ENCODE measurements at places on chromosomes 7 and 10.

- DNase-seq, result no peak
Measured at GRCh38 chr7:16758631-16759611, 5.4 kb downstream of the TSPAN13 start.

DNA sequence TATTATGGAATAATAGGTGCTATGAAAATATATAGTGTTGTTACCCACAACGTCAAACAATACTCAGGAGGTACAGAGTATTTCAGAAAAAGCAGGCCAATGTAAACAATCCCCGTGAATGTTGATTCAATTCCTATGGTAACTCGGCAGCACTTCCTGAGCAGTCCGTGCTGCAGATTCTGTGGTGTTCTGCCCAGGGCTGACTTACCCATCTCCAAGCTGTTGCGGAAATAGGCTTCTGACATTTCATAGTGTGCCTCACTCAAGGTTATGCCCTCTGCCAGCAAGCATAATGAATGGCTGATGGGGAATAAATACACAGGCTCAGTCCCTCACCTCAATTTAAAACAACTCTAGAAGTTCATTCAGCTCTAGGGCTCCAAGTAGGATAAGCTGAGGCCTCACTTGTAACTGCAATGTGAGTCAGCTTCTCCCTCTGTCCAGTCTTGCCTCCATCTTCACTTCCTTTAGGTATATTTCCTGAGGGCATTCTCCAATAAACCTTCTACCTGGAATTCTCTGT is 177.6 kb downstream of the GNAI1 start:
- DNase-seq, result peak; percentile 42

DNA sequence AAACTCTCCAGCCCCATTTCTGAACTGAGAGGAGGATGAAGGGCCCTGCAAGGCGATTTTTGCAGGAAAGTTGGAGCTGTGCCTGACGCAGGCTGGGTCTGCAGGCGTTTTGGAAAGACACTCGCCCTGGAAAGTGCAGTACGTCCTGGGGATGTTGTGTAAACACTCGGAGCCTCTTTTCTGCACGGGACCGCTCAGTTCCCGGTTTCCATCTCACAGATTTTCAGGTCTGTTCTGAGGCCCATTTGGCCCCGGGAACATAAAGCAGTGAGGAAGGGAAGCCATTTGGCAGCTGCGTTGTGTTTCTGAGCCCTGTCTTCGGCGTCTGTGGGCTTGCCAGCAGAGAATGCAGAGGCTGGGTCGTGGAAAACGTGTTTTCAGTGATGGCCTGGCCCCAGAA is 655.0 kb upstream of the MGMT start:
- no peak for DNase-seq

GRCh38 chr7:111960984-111961383 is 245.2 kb downstream of the DOCK4 start:
- DNase-seq, result no peak

DNA sequence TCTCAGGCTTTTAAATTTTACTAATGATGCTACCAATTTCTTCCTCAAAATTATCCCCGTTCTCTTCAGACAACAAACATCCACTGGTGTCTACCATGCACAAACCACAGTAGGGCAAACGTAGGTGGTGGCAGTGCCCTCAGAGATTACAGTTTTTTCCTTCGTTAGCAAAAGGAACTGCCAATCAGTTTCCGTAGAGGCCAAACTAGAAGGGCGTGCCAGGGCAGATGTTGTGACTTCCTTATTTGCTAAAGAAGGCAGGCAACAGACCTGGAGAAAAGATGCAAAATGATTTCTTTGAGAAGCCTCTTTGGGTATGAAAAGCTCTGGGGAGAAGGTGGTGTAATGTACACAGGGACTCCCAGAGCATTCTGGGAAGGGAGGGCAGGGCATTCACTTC is 7.6 kb upstream of the FAM180A start:
- DNase-seq, result no peak

DNA sequence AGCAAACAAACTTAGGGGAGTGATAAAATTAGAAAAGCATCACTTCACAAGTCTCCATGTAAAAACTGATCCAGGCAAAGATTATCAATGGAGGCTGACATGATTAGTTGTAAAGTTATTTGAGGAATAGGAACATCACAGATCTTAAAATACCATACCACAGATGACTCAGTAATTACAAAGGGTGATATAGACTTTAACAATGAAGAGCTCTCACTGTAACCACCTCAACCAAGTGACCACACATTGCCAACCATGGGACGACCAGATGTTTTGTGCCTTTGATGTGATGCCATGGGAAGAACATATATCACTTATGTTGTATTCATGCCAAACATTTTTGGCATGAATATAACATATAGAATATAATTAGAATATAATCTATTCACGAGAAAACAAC is 11.7 kb downstream of the AASS start:
- DNase-seq, result no peak

- DNase-seq, result no peak
Measured at GRCh38 chr7:15178065-15178464, 275.5 kb upstream of the DGKB start.

GRCh38 chr7:3117488-3118231 is 74.0 kb upstream of the CARD11 start:
- no peak for DNase-seq

- no peak for DNase-seq
Measured at GRCh38 chr7:96530786-96531185, 178.9 kb downstream of the SEM1 start.

- no peak for DNase-seq
Measured at GRCh38 chr7:73905360-73905759, 44.4 kb downstream of the TMEM270 start.

DNA sequence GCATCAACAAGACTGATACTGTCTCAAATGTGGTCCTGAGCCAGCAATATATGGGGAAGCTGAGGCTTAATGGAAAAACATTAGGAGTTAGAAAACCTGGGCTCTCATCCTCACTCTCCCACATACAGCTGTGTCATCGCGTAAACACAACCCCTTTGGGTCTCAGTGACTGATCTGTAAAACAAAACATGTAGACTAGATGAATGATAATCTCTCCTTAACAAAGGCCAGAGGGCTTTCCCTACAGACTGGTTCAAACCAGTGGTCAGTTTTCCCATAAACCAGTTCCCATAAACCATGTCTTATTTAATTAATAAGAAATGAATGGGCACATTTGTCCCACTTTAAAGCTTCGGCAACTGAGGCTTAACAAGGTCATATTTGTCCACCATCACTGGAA is 48.1 kb downstream of the OSBPL3 start:
- DNase-seq, result no peak

DNA sequence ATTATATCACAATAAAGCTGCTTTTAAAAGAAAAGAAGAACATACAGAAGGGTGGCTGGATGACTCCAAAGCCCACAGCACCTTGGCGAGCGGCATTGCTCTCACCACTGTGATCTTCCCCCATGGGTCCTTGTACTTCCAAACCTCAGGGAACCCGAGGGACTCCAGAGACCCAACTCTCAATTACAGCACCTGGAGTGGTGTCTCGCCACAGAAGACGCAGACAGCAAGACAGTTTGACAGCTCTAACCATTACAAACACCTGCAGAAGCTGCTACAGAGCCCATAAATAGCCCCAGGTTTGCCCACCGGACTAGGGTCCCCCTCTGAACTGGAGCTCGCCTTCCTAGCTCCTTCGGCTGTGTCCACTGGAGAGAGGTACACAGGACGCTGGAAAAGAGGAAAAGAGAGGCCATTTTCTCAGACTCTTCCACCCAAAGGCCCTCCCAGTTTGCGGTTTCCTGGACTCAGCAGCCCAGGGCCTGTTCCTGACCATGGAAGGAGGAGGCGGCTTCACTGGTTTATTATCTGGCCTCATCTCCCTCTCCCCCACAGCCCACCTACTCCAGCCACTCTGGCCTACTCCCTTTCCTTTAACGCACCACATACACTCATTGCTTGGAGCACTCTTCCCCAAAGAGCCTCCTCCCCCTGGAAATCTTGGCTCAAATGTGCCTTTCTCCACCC is 1.9 kb downstream of the PIK3AP1 start:
- DNase-seq, result no peak

DNA sequence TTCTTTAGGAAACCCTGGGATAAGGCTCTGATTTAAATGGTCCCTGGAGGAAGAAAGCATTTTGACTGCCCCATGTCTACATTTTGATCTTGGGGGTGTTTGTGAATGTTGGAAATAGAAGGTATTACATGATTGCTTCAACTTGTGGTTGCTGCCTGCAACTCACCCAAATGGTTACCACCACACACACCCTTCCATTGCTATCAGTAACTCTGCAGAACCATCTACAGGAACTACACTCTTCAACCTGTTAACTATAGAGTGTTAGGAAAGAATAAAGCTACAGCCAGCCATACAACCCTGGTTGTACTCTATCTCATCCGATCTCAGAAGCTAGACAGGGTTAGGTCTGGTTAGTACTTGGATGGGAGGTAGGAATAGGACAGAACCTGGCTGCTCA is 71.2 kb downstream of the APBB1IP start:
- no peak for DNase-seq

DNA sequence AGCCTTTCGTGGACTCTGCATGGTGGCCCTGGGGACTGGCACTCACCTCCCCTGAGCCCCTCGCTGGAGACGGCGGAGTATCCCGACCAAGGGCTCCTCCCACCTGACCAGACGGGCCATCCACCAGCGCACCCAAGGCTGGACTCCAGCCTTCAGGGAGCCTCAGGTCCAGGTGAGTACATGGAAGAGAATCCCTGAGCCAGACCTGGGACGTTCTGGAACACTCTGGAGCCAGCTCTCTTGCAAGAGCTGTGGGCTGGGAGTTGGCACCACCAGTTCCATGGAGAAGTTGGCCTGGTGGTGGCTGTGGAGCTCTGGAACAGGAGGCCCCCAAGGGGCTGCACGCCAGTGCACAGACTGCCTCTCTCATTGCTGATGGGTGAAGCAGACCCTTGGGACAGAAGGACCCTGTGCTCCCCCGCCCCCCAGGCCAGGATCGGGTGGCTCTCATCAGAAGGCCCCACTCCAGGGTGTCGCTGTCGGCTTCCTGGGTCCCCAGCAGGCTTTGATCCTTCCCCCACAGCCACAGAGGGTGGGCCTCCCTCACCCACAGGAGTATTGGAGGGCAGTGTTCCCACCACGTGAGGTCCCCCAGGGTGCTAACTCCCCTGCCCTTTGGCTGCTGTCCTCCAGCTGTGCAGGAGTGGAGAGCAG is 189.9 kb downstream of the EBF3 start:
- DNase-seq, result no peak

DNA sequence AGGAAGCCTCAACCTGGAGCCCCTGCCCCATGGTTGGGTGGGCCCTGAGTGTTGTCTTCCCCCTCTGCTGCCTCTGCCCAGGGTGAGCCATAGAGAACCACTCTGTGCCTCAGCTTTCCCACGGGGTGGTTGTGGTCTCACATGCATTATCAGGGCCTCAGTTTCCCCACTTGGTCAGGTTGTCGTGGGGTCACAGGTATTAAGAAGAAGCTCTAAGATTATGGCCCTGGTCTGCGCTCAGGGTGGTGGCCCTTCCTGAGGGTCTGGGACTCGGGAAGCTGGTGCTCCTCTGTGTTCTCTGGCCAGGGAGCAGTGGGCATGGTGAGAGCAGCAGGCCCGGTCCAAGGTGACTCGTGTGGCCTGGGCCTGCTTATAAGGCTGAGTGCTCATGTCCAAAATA is 17.8 kb downstream of the LRRC27 start:
- no peak for DNase-seq

DNA sequence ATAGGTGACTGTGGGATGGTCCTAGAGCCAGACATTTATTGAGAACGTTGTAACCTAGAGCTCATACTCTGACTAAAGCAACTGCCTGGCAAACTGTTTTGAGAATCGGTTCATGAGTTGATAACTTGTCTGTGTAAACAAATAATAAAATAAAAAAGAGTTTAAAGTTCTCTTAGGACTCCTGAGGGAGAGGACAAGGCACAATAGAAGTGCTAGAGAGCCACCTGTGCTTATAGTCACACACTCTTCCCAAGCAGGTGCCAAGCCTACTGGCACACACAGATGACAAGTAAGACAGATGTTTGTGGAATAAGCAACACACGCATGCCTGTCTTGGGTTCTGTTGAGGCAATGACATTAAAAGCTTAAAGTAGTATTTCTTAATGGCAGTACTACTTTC is 7.9 kb downstream of the EDRF1 start:
- DNase-seq, result no peak

- DNase-seq, result no peak
Measured at GRCh38 chr10:62166331-62167131, 102.1 kb downstream of the RTKN2 start.

- DNase-seq, result no peak
Measured at GRCh38 chr7:374706-375311, 84.8 kb downstream of the FOXL3 start.

- DNase-seq, result no peak
Measured at GRCh38 chr10:22438711-22439110, 93.4 kb downstream of the SPAG6 start.

DNA sequence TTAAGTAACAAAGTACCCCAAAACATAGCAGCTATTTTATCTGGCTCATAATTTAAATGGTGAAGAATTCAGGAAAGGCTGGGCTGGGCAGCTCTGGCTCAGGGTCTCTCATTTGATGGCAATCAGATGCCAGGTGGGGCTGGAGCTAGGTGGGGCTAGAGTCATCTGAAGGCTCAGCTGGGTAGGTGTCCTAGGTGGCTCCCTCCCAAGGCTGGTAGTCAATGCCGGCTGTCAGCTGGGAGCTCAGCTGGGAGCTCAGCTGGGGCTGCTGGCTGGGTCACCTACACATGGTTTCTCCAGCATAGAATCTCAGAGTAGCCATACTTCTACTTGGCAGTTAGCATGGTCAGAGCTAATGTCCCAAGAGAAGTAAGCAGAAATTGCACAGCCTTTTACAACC is 34.1 kb downstream of the OSBPL3 start:
- no peak for DNase-seq

GRCh38 chr7:86469680-86470295 is 173.9 kb upstream of the GRM3 start:
- DNase-seq, result no peak

- DNase-seq, result no peak
Measured at GRCh38 chr7:68269405-68269804, 1272.8 kb downstream of the TYW1 start.

GRCh38 chr7:84104826-84105225 is 89.8 kb downstream of the SEMA3A start:
- DNase-seq, result no peak

DNA sequence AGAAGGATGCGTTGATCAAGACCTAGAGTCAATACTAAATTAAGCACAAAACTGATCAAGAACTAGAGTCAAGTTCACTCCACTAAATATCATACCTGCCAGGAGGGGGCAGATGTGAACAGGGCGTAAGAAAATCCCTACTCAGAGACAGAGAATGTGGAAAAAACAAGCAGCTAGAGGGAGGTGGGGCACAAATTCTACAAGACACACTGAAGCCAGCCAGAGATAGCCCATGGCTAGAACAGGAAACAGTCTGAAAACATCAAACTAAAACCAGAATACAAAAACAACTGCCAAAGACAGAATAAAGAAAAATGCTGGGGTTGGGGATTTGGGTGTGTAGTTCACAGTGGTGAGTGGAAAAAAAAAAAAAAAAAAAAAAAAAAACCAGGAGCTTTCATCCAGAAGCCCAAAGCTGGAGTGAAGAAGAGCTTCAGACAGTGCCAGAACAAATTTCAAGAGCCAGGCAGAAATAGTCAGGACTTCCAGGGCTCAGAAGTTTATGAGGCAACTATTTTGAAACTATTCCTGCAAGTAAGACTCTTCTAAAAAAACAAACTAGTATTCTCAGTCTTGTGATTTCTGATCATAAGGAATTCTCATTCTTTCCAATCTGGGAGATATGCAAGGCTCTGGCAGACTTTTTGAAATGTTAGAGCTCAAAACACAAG is 118.3 kb downstream of the CCDC71L start:
- peak; percentile 6 for DNase-seq
